Cardiac fibroblast (primary cell): ENCODE measurements at places on chromosomes 5 and 9.

DNA sequence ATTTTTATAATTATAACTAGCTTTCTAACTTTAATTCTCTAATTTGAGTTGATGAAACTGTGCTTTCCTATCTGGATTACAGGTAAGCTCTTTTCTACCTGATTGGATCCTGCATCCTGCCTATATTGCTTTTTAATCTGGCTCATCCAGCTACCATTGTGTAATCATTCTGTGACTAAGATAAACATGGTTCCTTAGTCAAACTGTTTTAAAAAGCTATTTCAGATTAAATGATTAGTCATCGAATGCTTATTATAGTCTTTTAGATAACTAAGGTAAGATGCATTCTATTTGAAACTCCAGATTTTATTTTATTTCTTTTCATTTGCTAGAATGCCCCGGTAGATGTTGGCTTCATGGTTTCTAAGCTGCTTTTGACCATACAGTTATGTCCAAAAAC is 50.7 kb downstream of the ICE1 start:
- no peak for DNase-seq

- no peak for DNase-seq
Measured at GRCh38 chr5:56056875-56057274, 62.1 kb upstream of the IL6ST start.

DNA sequence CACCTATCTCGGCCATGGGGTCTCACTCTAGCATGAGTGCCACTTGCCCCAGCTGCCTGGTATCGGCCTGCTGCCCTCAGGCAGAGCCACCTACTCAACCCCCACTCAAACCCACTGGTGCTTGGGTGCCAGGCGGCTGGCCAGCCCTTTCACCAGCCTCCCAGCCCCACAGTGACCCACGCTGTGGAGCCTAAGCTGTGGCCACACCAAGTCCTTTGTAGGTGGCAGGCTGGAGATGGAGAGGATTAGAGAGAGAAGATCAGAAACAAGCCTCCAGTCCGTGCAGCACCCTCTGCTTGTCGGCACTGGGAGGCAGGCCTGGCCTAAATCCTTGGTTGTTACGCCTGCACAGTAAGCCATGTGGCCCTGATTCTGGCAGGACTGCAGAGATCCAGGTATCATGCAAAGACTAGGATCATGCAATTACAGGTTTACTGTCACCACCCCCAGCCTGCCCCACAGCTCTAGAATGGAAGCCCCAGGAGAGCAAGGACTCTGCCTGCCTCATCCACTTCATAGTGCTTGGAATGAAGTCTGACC is 171.7 kb downstream of the COL23A1 start:
- DNase-seq: no peak

GRCh38 chr9:78663369-78663768 is 366.4 kb downstream of the PSAT1 start:
- no peak for DNase-seq
